ENCODE measurements at places on chromosomes 1 and 21.
A peak's percentile ranks its signal among the peaks of the same experiment; 100 is the strongest.

GRCh38 chr1:9558271-9558945 is 19.1 kb downstream of the SLC25A33 start:
- DNase-seq: no peak

GRCh38 chr1:43704838-43705237 is 2.5 kb upstream of the ST3GAL3 start:
- no peak for DNase-seq

DNA sequence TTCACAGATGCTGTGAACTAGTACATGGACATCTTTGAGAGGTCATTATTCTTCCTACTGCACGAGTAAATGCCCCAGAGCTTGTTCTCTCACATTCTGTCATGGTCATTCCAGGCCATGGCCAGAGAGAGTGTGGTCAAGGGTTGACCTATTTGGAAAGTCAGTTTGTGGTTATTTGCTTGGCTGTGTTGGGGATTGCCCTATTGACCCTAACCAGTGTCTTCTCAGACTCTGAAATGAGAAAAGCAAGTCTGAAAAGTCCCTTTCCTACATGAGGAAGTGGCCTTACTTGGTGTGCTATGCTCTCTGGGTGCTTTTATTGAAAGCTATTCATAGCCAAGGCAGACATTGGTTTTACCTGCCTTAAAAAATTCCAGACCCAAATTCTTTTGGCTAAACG is 26.6 kb downstream of the CLIC6 start:
- DNase-seq: no peak

DNA sequence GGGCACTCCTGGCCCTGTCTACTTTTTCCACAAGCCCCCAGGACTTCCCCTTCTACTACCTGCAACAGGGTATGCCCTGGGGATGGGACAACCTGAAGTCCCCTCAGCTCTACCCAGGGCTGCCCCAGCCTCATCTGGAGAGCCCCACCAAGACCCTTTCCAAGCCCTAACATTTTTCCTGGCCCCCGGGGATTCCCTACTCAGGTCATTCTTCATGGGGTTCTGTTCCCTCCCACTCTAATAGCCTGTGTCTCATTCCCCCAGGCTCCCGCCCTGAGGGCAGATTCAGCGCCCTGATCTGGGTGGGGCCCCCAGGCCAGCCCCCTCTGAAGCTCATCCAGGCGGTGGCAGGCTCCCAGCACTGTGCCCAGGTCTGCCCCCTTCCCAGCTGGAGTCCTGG is 9.6 kb downstream of the EXTL1 start:
- DNase-seq: no peak

- peak; percentile 2 for DNase-seq
Measured at GRCh38 chr21:14382486-14382834, 486 bp downstream of the HSPA13 start.

GRCh38 chr21:45453308-45453950 is 48.5 kb downstream of the COL18A1 start:
- no peak for DNase-seq

GRCh38 chr1:169945181-169945580 is 51.5 kb upstream of the SCYL3 start:
- no peak for DNase-seq

- DNase-seq: no peak
Measured at GRCh38 chr1:3690282-3691065, 38.2 kb downstream of the TP73 start.

- no peak for DNase-seq
Measured at GRCh38 chr1:230621324-230622030, 20.8 kb upstream of the COG2 start.

- DNase-seq: no peak
Measured at GRCh38 chr1:157512036-157512969, 40.0 kb downstream of the FCRL5 start.
